Stimulated activated CD8-positive, alpha-beta memory T cell treated with anti-CD3 and anti-CD28 coated beads, Interleukin-4, amount 100 ng/mL, for 1 hour (primary cell): ENCODE measurements at places on chromosomes 1 and 21.

GRCh38 chr1:58901008-58901407, 117.2 kb upstream of the JUN start:
- DNase-seq: no peak

DNA sequence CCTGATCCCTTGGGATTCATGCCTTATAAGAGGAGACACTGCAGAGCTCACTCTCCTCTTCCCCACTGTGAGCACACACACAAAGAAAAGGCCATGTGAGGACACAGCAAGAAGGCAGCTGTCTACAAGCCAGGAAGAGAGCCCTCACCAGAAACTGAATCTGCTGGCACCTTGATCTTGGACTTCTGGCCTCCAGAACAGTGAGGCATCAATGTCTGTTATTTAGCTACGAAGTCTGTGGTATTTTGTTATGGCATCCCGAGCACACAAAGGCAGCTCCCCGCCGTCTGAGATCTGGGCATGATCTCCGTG, 47.1 kb upstream of the RPL11 start:
- no peak for DNase-seq

DNA sequence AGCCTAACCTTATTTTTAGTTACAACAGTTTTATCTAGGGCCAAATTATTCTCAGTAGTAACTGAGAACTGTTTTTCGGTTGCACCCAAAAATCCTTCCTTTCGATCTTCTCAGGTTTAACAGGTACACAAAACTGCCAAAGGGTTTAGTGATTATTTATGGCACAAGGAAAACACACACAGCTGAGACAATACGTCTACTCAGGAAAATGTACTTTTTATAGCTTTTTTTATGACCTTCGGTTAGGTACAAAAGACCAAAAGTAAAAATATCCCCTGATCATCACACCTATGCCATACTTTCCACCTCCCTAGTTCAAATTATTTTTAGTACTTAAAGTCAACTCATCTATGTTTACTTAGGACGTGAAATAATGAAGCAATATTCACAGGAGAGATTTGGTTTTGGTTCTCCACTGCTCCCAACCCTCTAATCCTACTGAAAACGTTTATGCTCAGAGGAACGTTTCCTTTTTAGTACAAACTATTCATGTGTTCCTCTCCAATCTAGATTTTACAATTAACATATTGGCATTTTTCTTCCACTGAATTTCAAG, 48.7 kb downstream of the TTLL7 start:
- DNase-seq: no peak

DNA sequence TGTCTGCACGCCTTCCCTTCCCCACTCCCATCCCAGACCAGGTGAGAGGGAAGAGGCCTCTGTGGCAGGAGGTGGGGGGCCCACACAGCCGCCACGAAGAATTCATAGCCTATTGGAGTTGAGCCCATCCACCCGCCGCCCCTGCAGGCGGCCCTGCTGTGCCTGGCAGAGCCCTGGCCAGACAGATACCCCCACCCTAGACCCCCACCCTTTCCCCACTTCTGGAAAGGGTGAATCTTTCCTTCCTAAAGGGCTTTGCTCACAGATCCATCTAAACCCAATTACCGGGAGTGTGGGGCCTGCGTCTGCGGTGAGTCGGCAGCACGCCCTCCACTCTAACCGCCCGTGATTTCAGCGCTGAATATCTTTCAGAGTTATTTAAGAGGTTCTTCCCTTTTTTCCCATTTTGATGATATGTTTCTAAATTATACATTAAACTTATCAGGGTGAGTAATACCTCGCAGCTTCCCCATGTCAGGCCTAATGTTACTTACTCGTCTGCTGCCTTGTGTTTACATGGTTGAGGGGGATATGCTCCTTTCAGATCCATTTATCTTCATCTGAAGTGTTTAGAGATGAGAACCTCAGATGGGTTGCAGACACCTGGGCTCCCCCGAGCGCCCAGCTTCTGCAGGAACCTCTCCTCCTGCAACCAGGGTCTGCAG, 183.9 kb upstream of the VAMP3 start:
- DNase-seq: no peak

GRCh38 chr1:10755970-10756521, 40.4 kb downstream of the CASZ1 start:
- no peak for DNase-seq

DNA sequence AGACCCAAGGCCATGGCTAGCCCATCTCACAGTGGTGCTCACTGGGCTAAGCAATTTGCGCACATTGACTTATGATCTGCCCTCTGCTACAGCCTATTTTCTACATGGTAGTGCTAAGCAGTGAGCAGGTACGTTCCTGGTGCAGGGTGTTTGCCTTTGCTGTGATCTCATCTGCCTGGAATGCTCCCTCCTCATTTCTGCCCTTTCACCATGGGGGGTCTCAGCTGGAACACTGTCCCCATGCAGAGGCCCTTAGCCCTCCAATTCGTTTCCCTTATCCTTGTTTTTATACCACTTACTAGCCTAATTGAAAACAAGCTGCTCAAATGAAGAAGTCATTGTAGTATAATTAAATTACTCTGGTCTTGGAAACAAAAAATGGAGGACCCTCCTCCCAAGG, 2.0 kb upstream of the B3GALT5 start:
- DNase-seq: no peak

- DNase-seq: no peak
Observed at GRCh38 chr1:6884652-6885153, 99.4 kb downstream of the CAMTA1 start.

GRCh38 chr1:158818975-158819431, 12.1 kb upstream of the MNDA start:
- no peak for DNase-seq
